Smooth muscle cell of the brain vasculature (primary cell): ENCODE measurements at places on chromosomes 3 and 15.

GRCh38 chr15:77632534-77633133 lies at the start of gene LINGO1:
LINGO1 (minus strand) TSS chr15:77632912; CDS start chr15:77632315, 597 bp downstream.
- no peak for DNase-seq

GRCh38 chr3:189776149-189776824 lies 145.1 kb downstream of the TP63 start:
- no peak for DNase-seq

DNA sequence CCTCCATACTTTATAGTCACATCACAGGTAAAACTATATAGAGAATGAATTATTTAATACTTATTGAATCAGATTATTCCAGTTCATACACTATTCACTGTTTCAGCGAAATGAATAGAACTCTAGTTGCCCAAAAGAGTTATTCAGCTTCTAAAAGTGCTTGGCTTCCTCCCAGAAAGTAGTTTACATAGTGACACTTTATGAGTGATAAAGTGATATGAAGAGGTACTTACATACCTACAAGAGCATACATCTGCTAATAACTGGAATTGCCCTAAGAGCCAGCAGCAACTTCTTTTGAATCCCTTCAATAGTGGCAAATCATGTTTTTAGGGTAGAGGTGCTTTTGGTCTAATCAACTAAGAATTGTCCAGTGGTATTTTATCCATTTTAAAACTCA lies 635.1 kb upstream of the AGTR1 start:
- no peak for DNase-seq

DNA sequence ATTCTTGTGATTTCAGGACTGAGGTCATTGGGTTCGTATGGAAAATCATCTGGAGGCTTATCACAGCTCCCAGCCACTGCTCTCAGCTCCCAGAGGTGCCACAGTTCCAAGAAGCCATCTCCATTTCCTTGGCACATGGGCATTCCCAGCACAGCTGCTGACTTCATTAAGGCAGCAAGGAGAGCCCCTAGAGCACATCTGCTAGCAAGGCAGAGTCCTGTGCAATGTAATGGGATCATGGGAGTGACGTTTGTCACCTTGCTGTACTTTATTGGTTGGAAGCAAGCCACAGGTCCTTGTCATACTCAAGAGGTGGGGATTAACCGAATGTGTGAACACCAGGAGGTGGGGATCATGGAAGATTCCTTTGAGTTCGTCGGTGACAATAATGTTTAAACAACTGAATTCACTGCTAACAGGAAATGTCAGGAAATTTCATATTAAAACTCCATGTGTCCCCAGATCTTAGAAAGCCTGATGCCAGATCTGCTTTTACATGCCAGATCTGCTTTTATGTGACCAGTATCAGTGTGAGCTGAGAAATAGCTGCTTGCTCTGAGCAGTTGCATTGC lies 148.8 kb downstream of the GABRG3 start:
- no peak for DNase-seq

DNA sequence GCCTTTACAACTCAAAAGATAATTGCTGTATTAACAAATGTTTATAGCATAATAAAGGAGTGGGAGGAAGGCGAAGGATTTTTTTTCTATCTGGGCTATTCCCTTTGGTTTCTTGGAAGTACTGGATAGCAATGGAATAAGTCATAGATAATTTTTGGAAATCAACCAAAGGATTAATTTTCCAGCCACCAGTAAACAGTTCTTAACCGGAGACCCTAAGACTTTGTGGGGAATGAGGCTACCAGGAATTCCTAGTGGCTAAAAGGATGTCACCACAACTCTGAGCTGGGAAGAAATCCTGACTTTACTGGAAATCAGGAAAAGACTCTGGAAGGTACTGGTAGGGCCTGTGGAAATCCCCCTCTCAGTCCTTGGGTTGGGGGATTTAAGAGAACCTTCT lies 138.4 kb upstream of the RARB start:
- DNase-seq: no peak

DNA sequence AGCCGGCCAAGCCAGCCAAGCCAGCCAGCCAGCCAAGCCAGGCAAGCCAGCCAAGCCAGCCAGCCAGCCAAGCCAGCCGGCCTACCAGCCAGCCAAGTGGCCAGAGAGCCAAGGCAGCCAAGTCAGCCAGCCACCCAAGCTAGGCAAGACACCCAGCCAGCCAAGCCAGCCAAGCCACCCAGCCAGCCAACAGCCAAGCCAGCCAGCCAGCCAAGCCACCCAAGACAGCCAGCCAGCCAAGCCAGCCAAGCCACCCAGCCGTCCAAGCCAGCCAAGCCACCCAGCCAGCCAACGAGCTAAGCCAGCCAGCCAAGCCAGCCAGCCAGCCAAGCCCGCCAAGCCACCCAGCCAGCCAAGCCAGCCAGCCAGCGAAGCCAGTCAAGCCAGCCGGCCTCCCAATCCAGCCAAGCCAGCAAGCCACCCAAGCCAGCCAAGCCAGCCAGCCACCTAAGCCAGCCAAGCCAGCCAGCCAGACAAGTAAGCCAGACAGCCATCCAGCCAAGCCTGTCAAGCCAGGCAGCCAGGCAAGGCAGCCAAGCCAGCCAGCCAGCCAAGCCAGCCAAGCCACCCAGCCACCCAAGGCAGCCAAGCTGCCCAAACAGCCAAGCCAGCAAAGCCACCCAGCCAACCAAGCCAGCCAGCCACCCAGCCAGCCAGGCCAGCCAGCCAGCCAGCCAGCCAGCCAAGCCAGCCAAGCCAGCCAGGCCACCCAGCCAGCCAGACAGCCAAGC lies 200.5 kb downstream of the GOLGA6L6 start:
- no peak for DNase-seq

GRCh38 chr3:14423197-14423743 lies 20.9 kb downstream of the SLC6A6 start:
- DNase-seq: no peak

DNA sequence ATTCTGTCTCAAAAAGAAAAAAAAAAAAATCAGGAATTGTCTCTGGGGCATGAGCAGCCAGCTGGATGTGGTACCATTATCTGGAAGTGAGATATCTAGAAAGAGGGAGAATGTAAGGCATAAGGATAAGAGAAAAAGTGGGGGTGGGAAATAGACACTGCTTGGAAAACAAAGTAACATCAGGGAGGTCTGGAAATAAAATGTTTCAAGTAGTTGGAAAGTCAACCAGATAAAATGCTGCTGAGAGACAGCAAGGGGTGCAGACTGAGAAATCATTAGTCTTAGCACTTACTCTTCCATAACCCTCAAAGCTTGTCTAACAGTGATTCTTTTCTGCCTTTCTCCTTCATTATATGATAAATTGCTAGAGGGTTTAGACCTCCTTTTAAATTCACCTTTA lies 159.7 kb upstream of the TBL1XR1 start:
- DNase-seq: no peak

DNA sequence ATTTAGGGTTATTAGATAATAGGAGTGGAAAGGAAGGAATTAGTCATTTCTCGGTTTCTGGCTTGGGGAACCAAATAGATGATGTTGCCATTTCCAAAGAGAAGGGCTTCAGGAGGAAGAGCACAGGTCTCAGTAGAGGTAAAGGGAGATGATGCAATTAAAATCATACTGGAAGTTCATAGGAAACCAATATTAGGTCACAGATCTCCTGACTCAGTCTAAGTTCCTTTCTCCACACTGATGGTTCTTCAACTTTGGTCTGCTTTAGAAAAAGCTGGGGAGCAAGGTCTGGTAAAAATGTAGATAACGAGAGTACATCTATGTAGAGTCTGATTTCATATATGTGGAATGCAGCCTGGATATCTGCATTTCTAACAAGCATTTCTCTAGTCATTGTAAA lies 130.9 kb downstream of the POLQ start:
- no peak for DNase-seq

GRCh38 chr3:105473521-105474223 lies 107.0 kb downstream of the ALCAM start:
- no peak for DNase-seq

DNA sequence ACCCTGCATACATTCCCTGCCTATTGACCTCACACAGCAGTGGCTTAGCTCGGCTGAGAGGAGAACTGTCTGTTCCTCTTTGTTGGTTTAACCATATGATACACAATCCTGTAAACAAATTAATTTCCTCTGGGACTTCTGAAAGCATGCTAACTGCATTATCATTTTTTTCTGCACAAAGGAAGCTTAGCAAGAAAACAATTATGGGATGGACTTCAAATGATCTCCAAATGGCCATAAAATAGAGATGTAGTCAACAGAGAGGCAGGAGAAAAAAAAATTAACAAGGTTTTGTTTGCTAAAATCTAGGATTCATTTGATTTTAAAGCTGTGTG lies 14.4 kb upstream of the TMC3 start:
- no peak for DNase-seq

GRCh38 chr3:142273501-142273900 lies 48.1 kb upstream of the GK5 start:
- no peak for DNase-seq

DNA sequence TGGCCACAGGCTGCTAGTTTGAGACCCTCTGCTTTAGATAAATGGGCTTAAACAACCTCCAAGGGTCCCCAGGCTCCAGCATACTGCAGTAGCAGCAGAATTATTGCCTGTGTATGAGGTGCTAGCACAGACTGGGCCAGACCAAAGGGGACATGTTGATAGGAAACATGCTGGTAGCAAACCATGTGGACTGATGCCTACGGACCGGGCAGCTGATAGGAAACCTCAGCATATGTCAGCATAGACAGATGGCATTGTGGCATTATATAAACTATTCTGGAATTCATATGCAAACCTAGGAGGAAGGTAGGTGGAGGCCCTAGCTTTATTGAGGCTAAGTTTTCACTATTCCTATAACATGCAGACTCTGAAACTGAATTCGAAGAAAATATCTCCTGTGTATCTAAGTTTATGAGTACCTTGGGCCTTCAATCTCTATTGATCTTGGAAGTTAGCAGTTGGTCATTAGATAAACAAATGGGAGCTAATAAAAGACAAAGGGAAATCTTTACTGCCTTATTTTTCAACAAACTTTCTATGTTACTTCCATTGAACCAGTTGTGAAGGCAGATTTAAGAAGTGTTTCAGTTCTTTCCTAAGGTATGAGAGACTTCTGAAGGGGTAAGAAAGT lies 1.7 kb upstream of the HGD start:
- no peak for DNase-seq

- no peak for DNase-seq
Measured at GRCh38 chr3:145209561-145209960, 951.4 kb downstream of the PLOD2 start.

GRCh38 chr3:62467966-62468722 lies 94.8 kb upstream of the FEZF2 start:
- DNase-seq: no peak

DNA sequence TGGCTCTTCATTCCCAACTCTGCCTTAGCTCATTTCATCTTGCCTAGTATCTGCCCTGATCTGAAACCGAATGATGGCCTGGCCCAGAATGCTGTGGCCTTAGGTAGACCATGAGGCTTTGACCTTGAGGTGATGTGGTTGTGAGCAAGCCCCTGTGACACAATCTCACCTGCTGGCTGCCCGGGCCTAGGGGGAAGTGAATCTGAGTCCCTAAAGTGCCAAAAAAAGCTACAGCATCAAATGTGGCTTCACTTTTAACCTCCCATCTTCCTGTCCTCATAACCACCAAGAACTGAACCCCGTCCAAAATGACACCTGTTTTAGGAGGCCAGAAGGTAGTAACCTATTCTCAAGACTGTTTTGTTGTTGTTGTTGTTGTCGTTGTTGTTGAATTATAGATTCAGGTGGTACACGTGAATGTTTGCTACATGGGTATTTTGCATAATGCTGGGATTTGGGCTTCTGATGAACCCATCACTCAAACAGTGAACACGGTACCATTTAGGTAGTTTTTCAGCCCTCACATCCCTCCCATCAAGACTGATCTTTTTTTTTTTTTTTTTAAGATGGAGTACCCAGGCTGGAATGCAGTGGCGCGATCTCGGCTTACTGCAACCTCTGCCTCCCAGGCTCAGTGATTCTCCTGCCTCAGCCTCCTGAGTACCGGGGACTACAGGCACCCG lies 54.6 kb downstream of the MCCC1 start:
- DNase-seq: no peak

GRCh38 chr3:161913786-161914389 lies 417.3 kb downstream of the OTOL1 start:
- DNase-seq: no peak

DNA sequence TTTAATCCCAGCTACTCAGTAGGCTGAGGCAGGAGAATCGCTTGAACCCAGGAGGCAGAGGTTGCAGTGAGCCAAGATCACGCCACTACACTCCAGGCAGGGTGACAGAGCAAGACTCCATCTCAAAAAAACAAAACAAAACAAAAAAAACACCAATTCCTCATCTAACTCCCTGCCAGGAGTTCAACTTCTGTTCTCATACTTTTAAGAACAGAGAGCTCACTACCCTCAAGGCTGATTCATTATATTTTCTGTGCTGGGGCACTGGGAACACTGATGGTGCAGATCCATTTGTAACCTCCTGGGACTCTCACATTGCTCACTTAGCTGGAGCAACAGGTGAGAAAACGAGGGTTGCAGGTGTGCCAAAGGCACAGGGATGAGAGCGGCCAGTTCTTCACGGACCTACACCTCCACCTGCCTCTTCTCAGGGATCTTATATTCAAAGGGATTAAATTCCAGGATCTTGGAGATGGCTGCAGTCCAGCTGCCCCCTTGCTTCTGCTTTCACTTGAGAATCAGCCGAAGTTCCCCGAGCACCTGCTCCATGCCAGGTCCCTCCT lies 12.3 kb upstream of the CSK start:
- no peak for DNase-seq

GRCh38 chr15:26667222-26667988 lies 105.5 kb downstream of the GABRB3 start:
- no peak for DNase-seq

DNA sequence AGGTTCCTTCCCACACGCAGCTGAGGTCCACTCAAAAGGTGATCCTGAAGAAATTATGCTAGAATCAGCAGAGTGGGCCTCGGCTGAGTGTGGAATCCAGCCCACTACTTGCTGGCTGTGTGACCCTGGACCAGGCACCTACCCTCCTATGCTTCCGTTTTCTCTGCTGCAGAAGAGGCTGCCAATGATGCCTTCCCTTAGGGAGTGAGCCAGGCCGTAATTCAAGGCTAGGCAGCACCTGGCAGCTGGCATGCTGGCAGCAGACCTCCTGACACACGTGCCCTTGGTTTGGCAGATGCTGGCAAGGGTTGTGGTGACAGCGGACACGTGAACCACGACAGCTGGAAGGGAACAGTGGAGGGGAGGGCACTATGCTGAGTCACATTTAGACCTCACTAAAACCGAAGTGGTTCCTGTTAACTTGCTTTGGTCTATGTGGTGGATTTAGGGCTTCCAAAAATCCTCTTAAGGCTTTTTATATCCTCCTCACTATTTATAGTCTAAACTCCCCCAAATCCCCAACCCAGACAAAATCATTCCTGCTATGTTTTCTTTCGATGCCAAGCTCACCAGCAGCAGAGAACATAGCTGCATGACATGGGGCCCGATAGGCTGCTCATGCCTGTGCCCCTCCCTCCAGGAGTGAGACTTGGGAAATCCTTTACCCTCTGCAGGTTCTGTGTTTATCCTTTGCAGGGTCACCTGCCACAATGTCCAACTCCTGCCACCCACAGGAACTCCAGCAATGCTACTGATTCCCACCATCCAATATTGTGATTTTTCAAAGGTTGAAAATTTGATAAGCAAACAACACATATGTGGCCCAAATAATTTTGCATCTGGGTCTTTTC lies 10.6 kb upstream of the PCSK6 start:
- DNase-seq: no peak
